ENCODE measurements at places on chromosomes 7 and 10.

- DNase-seq = no peak
Observed at GRCh38 chr7:50190776-50191175, 97.7 kb upstream of the ZPBP start.

- DNase-seq = no peak
Observed at GRCh38 chr7:26449175-26450165, 157.8 kb downstream of the SNX10 start.

DNA sequence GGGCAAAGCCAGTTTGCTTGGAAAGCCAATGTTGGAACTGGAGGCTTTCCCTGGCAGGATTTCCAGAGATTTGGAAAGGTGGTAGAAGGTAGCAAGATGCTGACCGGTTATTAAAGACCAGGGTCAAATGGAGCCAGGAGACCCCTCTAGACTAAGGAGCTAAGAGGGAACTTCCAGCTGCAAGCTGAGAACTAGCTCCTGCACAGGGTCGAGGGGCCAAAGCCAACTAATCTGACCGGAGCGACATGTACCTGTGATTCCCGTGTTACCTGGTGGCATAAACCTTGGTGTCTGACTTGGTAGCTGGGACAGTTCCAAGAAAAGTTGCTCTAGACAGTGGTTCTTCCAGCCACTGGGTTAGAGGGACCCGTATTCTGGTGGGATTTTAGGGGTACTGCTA lies 41.8 kb downstream of the SPDYE5 start:
- no peak for DNase-seq

- no peak for DNase-seq
Observed at GRCh38 chr7:114832906-114833595, 88.8 kb upstream of the MDFIC start.

DNA sequence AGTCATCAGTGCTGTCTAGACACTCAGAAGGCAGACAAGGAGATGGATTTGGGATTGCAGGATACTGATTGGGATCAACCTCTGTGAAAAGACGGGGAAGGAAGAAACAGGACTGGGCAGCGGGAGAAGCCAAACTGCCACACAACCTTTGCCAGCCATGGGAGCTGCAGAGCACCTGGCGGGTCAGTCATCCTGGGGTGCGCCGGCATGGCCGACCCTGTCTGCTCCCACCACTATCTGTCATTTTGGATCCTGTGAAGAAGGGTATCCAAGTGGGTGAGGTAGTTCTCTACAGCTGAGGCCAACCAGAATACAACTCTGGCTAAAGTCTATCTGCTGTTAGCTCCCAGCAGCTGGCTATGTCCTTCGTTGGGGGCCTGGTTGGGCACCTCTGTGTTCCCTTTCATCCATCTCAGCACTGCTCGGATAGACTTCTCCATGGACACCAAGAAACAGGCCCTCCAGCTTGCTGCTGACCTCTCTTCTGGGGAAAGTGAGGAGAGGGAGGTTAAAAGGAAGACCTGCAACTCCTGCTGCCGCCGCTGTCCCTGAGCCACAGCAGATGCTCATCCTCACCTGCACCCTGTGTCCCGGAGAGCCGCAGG lies 11.7 kb upstream of the RBM17 start:
- no peak for DNase-seq

All from stimulated activated CD4-positive, alpha-beta T cell treated with anti-CD3 and anti-CD28 coated beads, Interleukin-12 subunit alpha, Interleukin-12 subunit beta, amount 100 ng/mL, for 48 hours (primary cell).